Type B pancreatic cell (in vitro differentiated cells): ENCODE measurements at places on chromosomes 12 and 14. TPM values are rescaled to one million over a fixed set of nuclear protein-coding genes. Genes with fewer than 3 reads are reported as not detected.

Gene RNASE1
- total RNA-seq, result 476 and 793 TPM in 2 replicates

Gene NKX2-8
- 1.1 and 2.1 TPM in 2 replicates for total RNA-seq

Gene KRT2
- not detected in 2 replicates for total RNA-seq

Gene ERG28
- total RNA-seq, result 24.6 and 25.5 TPM in 2 replicates
